ENCODE measurements at places on chromosomes 2 and 18. TPM values are rescaled to one million over a fixed set of nuclear protein-coding genes. Genes with fewer than 3 reads are reported as not detected.

SYT4 gene
- total RNA-seq, result not detected

DNA sequence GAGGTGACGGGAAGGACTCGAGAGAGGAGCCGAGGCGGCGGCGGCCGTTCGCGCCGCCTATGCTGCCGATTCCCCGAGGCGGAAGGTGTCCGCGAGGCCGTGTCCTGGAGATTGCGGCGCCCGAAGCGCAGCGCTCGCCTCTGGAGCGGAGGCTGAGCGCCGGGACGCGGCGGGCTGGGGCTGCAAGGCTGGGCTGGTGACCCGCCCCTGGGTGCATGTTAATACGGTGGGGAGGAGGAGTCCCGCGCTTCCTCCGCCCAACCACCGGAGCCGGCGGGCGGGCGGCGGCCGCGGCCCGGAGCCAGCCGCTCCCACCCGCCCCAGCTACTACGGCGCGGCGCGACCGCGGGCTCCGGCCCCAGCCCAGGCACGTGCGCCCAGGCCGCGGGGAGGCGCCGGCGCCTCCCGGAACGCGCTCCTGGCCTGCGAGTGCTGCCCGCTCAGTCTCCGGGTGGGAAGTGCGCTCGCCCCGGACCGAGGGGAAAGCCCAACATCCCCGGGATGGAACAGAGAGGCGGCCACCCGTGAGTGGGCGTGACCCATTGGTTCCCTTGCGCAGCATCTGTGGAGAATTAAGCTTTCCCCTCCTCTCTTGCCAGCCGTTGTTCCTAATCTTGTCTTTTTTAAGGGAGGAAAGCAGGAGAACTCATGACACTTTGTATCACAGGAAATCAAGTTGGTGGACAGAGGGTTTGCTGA is at the start of gene DLGAP1:
Gene DLGAP1, minus strand, starts transcription at position 195 of the 699 bp plus-strand sequence.
- DNase-seq, result peak; percentile 46

POTEJ gene
- not detected for total RNA-seq

GRCh38 chr2:45707006-45707405 is 55.5 kb downstream of the PRKCE start:
- no peak for DNase-seq

DNA sequence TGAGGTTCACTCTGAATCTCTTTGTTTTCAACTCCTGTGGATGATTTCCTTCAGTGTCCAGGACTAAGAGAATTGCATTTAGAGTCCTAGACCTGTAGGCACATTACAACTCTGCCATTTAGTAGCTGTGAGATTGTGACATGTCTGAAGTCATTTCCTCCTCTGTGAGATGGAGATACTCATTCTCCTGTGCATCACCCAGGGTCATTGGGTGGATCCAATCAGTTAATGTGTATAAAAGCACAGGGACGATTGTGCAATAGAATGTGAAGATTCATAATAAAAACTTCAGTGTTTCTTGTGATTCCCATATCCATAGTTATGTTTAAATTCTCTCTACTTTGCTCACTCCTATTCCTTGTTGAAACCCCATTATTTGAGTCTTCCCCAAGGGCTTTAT is 113.6 kb downstream of the DIS3L2 start:
- no peak for DNase-seq

- no peak for DNase-seq
These were observed 48.4 kb upstream of the PIK3C3 start for GRCh38 chr18:41906528-41907146.
